ENCODE measurements at places on chromosomes 1 and 21.

DNA sequence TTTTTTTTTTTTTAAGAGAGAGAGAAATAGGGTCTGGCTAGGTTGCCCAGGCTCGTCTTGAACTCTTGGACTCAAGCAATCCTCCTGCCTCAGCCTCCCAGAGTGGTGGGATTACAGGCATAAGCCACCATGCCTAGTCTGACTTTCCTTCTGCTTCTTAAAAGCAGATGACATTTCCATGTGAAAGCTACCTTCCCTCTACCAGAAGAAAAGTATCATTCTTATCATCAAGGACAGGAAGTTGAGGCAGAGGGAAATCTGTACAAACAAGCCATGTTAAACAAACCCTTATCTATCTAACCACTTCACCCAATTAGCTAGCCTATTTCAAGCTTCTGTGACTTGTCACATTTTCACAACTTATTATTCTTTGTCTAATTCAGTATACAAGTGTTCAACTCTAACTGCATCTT lies 54.8 kb downstream of the SAMSN1 start:
- DNase-seq = no peak

DNA sequence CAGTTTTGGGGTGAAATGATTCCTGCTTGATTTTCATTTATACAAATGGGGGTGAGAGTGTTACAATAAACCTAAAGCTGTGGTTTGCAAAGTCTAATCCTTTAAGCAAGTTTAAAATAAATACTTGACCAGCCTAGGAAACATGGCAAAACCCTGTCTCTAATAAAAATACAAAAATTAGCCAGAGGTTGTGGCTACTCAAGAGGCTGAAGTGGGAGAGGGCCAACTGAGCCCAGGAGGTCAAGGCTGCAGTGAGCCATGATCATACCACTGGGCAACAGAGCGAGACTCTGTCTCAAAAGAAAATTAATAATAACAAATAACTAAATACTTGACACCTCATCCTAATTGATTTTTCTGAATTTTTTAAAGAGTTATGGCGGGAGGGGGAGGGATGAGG lies 110.8 kb downstream of the EIF4G3 start:
- DNase-seq = no peak

DNA sequence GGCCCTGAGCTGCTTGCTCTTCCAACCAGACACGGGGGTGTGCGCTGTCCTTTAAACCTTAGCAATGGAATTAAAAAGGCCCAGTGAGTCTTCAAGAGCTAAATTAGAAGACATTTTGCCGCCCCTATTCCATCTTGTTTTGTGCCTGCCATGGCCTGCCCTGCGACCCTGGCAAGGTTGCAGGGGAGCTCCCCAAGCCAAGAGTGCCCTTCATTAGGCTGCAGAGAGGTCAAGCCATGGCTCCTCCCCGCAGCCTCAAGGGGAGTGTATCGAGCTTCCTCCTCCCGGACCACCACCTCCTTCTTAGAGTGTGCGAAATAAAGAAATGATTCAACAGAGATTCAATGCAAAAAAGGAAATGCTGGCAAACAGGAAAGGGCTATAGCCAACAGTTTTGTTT lies 256.2 kb downstream of the DYRK1A start:
- DNase-seq = no peak

DNA sequence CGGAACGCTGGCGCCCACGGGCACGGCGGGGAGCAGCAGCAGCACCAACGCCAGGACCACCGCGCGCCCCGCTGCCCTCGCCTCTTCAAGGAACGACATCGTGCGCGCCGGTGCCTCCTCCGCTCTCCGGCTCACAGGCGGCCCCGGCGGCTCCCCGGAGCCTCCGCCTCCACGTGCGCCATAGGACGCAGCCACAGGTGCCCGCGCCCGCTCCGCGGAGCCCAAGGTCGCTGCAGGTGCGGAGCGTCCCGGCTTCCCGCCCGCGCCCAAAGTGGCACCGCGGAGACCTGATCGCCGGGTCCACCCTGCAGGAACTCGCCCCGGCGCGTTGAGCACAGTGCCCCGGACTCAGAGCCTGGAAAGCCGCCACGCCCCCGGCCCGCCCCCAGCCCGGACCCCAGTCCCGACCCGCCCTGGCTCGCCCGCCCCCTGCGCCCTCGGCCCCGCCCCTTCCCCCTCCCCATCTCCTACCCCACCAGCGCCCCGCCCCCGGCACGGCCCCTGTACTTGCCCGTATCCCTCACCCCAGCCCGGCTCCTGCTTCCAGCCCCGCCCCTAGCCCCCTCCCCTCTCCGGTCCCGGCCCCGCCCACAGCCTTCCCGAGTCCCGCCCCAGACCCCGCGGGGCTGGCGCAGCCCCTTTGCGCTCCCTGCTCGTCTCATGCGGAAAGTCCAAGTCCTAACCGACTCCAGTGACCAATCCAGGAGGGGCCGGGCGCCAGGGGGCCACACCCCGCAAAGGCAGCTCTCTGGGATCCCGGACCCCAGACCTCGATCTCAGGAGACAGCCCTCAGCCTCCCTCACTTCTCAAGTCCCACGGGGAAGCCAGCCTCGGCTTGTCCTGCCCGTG lies at the start of gene MEGF6:
Gene MEGF6, minus strand, starts transcription at position 339 of the 850 bp plus-strand sequence. Its CDS starts 240 bp downstream, at position 99.
- peak; percentile 26 for DNase-seq

Measured in CD4-positive, alpha-beta memory T cell (primary cell).